HepG2 (cell line): ENCODE measurements at places on chromosomes 5 and 9. TPM values are rescaled to one million over a fixed set of nuclear protein-coding genes. Genes with fewer than 3 reads are reported as not detected.

FAM200C gene
- total RNA-seq, result 4.7 and 6.4 TPM in 2 replicates

GRCh38 chr9:109052416-109052815 is 39.1 kb upstream of the CTNNAL1 start:
- DNase-seq, result no peak

GRCh38 chr5:66851306-66851705 is 255.1 kb downstream of the MAST4 start:
- DNase-seq, result no peak

GRCh38 chr9:3517377-3518048 is 8.3 kb downstream of the RFX3 start:
- no peak for DNase-seq

DNA sequence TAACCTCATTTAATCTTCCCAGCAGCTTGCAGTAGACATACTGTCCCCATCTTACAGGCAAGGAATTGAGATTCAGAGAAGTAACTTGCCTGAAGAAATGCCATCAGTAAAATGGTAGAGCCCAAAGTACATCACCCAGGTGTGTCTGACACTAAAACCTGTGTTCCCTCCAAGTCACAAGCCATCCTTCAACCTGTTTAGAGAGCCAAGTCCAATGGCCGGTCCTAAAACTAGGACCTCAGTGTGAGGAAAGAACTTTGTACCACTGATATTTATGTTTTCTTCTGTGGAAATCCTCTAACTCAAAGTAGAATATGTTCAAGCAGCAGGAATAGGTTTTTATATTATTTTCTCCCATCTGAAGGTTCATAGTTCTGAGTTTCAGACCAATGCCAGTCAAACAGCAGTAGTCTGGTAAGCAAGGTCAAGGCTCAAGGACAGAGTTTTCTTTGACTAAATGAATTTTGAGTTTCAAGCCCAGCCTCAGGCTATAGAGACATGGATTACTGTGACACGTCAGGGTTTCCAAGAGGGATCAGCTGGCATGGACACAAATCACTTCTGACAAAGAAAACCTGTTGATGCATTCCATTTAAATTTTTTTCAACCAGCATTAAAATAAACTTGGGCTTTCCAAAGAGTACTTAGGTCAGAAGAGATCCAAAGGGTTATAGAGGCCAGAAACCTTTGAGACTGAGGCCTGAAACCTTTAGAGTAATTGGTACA is 80.9 kb upstream of the PLPP6 start:
- DNase-seq, result no peak

- peak; percentile 86 for DNase-seq
Observed at GRCh38 chr5:134466241-134467069, 54.8 kb upstream of the CDKN2AIPNL start.
